ENCODE measurements at places on chromosomes 2 and 18.

DNA sequence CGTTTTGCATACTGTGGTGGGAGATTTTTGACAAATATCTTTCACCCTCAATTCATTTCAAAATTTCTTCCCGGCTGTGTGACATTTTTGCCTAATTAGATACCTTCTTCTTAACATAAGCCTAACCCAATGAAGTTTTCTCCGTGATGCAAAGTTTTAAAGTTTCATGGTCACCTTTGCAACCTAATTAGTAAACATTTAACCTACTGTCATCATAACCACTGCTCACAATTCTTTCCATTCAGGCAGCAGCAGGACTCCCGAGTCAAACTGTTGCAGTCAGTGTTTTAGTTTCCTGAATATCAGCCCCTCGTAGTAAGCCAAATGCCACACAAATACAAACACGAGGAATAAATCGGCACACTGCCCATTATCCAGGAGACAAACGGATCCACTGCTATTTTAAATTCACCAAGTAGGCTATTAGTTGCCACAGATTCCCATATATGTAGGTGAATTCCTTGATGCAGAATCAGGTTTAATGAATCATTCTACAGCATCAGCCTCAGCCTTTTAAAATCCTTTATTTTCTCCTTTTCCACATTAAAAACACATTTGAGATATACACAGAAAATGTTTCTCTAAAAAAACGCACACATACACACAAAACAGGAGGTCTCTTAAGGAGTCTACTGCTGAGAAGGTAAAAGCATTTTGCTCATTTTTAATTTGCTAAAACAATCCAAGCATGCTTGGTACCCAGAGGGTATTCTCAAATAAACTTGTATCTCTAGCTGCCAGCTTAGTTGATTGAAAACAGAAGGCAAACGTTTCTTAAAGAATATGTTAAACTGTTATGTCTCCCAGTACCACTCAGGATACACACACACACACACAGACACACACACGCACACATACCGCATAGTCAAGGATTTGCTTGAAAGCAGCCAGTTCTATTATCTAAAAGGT lies 106.5 kb upstream of the KCTD1 start:
- no peak for DNase-seq

DNA sequence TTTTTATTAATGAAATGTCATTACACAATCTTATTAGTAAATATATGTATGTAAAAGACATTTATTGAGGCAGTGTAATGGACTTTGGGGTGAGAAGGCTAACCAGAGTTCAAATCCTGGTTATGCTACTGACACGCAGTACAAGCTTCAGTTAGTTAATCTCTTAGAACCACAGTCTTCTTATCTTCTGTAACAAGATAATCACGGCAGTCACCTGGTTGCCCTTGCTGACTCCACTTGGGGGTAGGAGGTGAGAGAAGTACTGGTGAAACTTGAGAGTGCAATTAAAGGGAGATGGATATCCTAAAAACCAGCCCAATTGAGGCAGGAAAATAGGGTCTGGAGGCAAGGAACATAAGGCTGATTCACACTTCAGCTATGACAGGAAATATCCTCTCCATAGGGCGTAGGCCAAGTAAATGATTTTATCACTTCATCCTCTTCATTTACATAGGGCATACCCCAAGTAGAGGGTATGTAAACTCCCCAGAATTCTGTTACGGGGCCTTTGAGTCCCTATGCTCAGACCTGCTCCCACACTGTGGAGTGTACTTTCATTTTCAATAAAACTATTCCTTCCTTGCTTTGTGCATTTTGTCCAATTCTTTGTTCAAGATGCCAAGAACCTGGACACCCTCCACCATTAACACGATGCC lies 21.3 kb downstream of the SKA1 start:
- DNase-seq: no peak

- DNase-seq: no peak
Measured at GRCh38 chr18:56516789-56517188, 121.6 kb downstream of the TXNL1 start.

- no peak for DNase-seq
Measured at GRCh38 chr2:67548317-67549201, 151.4 kb downstream of the ETAA1 start.

- DNase-seq: no peak
Measured at GRCh38 chr2:18833941-18834340, 244.6 kb upstream of the NT5C1B start.

DNA sequence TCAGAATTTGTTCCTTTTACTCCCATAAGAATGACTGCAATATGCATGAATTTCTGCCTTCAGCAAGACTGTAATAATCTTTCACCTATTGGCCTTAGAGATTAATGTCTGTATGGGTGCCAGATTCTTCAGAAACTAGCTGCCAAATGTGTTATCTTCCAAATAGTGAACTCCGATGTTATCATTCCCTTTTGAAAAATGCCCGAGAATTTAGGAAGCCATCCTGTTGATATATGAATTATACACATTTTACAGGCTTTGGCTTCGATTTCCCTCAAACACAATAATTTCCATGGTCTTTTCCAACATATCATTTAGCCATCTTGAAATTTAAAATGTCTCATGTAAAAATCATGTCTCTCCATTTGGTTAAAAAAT lies 101.5 kb downstream of the ZNF521 start:
- DNase-seq: no peak

GRCh38 chr2:39023649-39024048 lies 97.2 kb downstream of the SOS1 start:
- no peak for DNase-seq

GRCh38 chr2:127187081-127187775 lies 32.9 kb downstream of the CYP27C1 start:
- DNase-seq: no peak

DNA sequence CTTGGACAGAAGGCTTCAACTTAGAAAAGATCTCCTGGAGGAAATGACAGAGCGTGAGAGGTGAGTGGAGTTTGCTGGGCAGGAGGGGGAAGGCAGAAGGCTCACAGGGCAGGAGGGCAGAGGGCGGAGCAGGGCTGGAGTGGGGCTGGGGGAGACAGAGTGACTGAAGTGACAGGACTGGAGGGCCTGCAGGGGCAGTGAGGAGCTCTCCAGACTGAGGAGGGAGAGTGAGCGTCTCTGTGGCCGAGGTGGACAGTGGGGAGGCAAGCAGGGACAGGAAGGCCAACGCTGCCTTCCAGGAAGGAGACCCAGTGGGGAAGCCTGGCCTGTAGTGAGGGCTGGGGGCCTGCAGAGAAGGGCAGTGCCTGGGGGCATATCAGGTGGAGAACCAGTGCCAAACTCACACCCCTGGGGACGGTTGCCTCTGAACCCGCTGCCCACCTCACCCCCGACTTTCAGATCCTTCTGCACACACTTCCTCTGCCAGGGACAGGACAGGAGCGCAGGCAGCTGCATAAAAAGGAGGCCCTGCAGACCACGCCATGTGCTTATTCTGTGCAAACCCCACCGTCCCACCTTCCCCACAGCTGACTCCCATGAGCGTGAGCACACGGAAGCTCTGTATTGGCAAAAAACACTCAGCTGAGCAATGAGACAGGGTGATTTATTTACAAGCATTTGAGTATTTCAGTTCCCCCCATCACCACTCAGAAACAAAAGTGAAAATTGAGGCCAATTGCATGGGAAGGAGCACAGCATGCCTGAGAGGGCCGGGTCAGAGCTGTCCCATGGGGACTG lies 244.3 kb downstream of the FAM210A start:
- no peak for DNase-seq

DNA sequence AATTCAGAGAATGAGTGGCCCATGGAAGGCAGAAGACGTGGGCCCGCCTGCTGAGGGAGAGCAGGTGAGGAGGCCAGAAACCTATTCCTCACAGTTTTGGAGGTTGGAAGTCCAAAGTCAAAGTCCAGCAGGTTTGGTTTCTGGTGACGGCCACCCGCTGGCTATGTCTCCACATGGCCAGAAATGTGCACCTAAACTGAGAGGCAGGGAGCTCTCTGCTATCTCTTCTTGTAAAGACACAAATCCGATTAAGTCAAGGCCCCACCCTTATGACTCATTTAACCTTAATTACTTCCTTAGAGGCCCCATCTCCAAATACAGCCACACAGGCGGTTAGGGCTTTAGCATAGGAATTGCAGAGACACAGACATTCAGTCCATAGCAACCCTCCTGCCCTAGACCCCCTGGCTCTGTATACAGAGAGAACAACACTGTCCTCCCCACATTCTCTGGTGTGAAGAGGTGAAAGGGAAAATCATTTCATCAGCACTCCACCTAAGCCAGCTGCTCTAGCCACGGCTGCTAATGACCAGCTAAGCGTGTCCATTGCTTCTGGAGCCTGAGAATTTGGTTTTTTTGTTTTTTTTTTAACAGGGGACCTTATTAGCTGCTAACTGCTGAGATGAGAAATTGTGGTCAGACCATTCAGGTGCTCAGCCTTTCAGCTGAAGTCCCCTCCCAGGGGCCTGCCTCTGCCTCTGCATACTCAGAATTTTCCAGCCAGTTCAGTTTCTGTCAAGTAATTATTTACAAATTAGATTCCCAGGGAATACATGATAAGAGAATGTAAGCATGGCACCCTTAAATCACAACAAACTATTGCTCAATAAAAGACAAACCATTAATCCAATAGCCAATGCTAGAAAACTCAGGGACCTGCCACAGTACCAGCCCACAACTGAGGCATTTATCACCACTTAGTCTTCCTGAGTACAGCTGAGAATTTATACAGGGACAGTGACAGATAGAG lies 368.7 kb upstream of the ID2 start:
- no peak for DNase-seq

GRCh38 chr18:66621816-66622576 lies 18.1 kb upstream of the CDH19 start:
- DNase-seq: no peak

GRCh38 chr2:241111440-241111805 lies 9.3 kb upstream of the MTERF4 start:
- no peak for DNase-seq

All from stimulated activated CD4-positive, alpha-beta T cell treated with anti-CD3 and anti-CD28 coated beads, TNF-alpha, amount 100 ng/mL, for 1 hour (primary cell).